ENCODE measurements at places on chromosomes 11 and 22.

- DNase-seq, result no peak
Measured at GRCh38 chr11:47552056-47552565, 821 bp downstream of the CELF1 start.

GRCh38 chr11:1281974-1282365 lies 27.5 kb downstream of the TOLLIP start:
- no peak for DNase-seq

DNA sequence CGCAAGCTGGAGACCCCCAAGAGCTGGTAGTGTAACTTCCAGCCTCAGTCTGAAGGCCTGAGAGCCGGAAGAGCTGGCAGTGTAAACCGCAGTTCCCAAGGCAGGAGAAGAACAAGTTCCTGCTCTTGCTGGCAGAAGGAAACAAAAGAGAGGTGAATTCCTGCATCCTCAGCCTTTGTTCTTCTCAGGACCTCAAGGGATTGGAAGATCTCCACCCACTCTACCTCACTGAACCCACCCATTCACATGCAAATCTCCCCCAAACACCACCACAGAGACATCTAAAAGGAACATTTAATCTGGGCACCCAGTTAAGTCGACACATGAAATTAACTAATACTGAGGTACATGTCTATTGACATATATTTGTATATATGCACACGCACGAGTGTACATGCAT lies 1310.3 kb downstream of the TBC1D22A start:
- DNase-seq, result no peak

DNA sequence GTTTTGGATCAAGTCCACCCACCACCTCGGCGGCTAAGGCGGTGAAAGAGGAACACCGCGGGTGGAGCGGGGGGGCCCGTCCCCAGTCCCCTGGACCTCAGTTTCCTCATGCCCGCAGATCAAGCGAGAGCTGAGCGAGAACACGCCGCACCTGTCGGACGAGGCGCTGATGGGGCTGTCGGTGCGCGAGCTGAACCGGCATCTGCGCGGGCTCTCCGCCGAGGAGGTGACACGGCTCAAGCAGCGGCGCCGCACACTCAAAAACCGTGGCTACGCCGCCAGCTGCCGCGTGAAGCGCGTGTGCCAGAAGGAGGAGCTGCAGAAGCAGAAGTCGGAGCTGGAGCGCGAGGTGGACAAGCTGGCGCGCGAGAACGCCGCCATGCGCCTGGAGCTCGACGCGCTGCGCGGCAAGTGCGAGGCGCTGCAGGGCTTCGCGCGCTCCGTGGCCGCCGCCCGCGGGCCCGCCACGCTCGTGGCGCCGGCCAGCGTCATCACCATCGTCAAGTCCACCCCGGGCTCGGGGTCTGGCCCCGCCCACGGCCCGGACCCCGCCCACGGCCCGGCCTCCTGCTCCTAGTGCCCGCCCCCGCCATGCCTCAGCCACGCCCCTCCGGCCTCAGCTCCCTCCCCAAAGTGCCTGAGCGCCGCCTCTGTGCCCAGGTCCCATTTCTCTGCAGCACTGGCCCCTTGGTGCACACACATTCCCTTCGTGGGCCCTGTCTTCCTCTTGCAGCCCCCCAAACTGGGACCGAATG lies 12.7 kb downstream of the MAFF start:
- DNase-seq, result no peak

DNA sequence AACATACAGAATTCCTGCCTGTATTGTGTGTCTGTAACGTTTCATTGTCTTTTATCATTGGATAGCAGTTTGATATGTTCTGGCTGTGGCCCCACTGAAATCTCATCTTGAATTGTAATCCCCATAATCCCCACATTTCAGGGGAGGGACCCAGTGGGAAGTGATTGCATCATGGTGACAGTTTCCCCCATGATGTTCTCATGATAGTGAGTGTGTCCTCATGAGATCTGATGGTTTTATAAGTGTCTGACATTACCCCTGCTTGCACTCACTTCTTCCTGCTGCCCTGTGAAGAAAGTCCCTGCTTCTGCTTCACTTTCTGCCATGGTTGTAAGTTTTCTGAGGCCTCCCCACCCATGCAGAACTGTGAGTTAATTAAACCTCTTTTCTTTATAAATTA lies 19.6 kb upstream of the MTMR2 start:
- DNase-seq, result no peak

DNA sequence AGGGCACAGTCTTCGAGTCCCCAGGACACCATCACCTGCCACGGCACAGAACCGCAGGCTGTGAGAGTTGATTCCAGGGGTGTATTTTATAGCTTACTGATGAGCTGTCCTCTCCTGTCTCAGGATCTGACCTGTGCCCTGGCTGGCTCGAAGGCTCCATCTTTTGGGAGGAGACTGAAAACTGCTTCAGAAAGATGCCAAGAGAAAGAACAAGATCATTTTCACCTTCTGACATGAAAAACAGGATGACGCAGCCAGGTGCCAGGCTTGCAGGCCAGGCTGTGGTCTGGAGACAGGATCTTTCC lies 2.2 kb downstream of the MRGPRD start:
- no peak for DNase-seq

GRCh38 chr11:109695696-109696095 lies 273.7 kb downstream of the C11orf87 start:
- peak; percentile 21 for DNase-seq

DNA sequence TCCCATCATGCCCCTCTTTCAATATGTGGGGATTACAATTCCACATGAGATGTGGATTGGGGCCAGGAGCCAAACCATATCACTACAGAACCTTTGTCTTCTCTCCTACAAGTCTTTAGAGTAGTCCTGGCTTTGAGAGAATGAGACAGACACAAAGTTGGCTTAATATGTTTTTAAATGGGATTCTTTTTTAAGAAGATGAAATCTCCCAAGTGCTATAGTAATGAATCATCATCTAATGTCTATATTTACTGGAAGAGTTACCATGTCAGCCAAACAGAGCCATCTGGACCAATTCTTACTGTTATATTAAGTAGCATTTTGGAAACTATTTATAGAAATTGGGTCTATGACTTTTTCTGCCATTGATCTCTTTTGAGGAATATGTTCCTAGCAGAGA lies 38.1 kb upstream of the CARD18 start:
- peak; percentile 78 for DNase-seq

- no peak for DNase-seq
Measured at GRCh38 chr11:118791961-118792569, 1.1 kb upstream of the DDX6 start.

DNA sequence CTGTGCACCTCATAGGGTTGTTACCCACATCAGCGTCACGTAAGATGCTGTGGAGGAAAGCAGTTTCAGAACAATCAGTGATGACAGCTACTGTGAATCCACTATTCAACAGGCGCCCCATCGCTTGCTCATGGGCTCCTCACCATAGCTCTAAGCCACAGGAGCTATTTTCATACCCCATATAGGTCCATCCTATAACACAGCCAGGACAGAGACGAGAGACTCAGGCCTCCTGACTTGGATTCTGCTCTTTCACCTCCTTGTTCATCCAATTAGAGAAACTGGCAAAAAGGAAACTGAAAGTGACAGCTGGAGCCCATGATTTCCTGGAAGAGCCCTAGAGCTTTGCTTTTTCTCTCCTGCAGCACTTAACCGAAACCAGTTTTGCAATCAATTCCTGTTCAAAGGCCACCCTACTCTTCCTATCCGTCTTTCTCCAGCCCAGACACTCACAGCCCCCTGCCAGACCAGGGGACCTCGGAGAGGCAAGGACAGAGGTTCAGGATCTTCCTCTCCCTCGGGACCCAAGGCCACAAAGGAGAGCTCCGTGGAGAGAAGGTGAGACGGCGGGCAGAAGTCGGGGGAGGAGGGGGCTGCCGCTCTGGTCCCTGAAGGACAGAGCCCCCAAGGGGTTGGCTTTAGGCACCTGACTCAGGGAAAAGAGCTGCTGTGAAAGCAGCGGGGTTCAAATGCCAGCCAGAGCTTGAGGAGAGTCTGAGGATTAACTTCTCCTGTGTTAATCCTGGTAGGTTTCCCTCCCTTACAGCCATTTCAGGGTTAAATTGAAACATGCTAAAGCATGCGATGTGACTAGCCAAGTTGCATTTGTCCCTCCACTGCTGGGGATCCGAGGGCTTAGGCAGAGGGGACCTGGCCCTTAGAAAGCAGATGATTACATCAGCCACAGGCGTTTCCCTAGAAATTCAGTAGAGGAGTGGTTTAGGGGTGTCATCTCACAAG lies at the start of gene APOL6:
Gene APOL6, plus strand, starts transcription at position 381 of the 960 bp plus-strand sequence. CDS start 7,980 bp downstream, outside the sequence.
- DNase-seq, result no peak

- DNase-seq, result no peak
Measured at GRCh38 chr11:105719073-105719822, 109.4 kb downstream of the GRIA4 start.

DNA sequence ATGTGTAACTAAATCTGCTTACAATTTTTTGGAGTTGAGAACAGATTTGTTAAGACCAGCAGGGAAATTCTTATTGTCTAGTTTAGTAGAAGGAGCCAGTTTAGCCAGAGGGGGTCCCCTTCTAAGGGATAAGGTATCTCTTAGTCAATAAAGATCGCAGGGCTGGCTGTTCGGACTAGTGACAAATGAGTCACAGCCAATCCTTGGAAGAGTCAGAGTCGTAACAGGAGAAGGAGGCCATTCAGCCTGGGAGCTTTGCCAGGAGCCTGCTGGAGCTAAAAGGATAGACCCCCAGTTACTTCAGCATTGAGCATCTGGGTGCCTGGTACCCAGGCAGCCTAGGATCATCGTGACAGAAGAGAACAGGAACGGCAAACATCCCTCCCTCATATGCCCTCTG lies 191.6 kb upstream of the ARHGAP20 start:
- no peak for DNase-seq

DNA sequence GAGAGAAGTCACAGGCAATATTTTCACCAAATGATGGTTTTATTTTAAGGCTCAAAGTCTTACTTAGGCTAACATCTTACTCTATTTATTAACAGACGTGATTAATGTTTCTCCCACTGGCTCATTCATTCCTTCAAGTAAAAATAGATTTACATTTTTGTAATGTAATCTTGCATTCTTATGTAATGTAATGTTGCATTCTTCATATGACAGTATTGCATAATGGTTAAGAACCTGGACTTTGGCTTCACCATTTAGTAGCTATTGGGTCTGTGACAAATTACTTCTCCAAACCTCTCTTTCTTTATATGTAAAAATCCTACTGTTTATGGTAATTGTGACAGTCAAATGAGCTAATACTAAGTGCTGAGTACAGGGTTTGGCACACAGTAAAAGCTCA lies 3.3 kb upstream of the DIXDC1 start:
- DNase-seq, result no peak

DNA sequence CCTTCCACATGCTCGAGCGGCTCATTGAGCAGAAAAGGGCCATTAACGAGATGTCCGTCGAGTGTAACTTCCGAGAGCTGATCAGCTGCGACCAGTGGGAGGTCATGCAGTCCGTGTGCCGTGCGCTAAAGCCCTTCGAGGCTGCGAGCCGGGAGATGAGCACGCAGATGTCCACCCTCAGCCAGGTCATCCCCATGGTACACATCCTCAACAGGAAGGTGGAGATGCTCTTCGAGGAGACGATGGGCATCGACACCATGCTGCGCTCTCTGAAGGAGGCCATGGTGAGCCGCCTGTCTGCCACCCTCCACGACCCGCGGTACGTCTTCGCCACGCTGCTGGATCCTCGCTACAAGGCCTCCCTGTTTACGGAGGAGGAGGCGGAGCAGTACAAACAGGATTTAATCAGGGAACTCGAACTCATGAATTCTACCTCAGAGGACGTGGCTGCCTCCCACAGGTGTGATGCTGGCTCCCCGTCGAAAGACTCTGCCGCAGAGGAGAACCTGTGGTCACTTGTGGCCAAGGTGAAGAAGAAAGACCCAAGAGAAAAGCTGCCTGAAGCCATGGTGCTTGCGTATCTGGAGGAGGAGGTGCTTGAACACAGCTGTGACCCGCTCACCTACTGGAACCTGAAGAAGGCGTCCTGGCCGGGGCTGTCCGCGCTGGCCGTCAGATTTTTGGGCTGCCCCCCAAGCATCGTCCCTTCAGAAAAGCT lies 31.7 kb downstream of the ALG12 start:
- no peak for DNase-seq

GRCh38 chr11:12868315-12869073 lies 140.6 kb upstream of the RASSF10 start:
- no peak for DNase-seq

GRCh38 chr11:100830978-100831732 lies 144.1 kb downstream of the ARHGAP42 start:
- no peak for DNase-seq

- DNase-seq, result no peak
Measured at GRCh38 chr11:104337273-104337672, 173.3 kb upstream of the PDGFD start.

- no peak for DNase-seq
Measured at GRCh38 chr22:23773483-23774113, 949 bp downstream of the MMP11 start.

DNA sequence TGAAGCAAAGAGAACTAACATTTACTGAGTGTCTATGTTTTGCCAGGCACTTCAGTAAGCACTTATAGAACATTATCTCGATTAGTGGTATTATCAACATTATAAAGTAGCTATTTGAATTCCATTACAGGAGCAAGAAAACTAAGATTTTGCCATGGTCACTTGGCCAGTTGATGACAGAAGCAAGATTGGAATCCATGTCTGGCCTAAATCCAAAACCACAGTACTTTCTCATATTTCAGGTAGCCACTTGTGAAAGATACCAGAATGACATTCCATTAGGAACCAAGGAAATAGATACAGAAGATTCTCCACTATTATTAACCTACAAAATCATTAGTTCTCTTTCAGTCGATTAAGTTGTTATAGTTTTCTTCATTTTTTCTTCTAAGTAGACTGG lies 691.0 kb upstream of the API5 start:
- DNase-seq, result no peak

- no peak for DNase-seq
Measured at GRCh38 chr11:35210876-35211546, 72.0 kb downstream of the CD44 start.

GRCh38 chr11:10519630-10520029 lies 21.4 kb downstream of the RNF141 start:
- no peak for DNase-seq

GRCh38 chr22:41915035-41915785 lies at the start of gene SHISA8:
Gene SHISA8 (minus strand): TSS chr22:41915074. CDS start chr22:41914667, 407 bp downstream.
- DNase-seq, result no peak

DNA sequence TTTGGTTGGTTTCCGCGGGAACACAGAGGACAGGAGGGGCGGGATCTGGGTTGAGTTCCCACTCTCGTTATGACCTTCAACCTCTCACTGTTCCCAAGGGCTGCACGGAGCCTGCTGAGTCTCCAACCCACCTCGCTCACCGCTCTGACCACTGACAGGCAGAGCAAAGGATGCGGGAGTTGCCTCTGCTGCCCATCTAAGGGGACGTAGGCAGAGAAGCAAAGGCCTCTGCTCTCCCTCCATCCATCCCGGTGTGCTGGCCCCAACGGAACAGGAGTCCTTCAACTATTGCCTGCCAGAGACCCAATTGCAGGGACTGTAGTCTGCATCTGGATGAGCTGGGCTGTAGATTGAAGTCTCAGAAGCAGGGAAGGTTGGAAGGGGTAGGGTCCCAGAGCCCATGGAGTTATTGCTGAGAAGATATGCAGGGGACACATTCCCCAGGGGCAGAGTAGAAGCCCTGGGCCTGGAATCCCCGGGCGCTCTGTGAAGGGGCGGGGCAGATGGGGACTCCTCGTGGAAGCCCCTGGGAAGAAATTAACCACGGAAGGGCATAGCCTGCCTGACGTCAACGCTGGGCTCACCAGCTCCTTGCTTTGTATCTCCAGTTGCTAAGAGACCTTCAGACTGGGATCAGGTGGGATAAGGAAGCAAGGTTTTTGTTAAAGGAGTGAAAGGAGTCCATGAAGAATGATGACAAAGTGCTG lies 12.7 kb upstream of the FXYD2 start:
- no peak for DNase-seq

GRCh38 chr22:42342426-42343120 lies 72.1 kb upstream of the TCF20 start:
- DNase-seq, result no peak
